ENCODE measurements at places on chromosomes 6 and 20. TPM values are rescaled to one million over a fixed set of nuclear protein-coding genes. Genes with fewer than 3 reads are reported as not detected.

- no peak for DNase-seq
These were observed 114.6 kb upstream of the TCF21 start for GRCh38 chr6:133774356-133774755.

DNA sequence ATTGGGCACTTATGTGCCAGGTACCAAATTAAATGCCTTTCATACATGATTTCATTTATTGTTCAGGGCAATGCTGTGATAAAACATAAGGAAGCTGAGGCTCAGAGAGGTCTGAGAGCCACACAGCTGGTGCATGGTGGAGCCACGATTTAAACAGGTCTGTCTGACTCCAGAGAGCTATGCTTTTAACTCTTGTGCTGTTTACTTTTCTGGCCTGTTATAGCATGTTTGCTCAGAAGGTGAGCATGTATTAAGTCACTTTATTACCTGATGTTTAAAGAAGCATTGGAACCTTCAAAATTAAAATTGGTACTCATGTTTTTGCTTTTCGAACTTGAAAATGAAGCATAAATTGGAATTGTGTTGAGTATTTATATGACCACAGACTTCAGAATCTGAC, 26.8 kb downstream of the MCM8 start:
- DNase-seq: no peak

DNA sequence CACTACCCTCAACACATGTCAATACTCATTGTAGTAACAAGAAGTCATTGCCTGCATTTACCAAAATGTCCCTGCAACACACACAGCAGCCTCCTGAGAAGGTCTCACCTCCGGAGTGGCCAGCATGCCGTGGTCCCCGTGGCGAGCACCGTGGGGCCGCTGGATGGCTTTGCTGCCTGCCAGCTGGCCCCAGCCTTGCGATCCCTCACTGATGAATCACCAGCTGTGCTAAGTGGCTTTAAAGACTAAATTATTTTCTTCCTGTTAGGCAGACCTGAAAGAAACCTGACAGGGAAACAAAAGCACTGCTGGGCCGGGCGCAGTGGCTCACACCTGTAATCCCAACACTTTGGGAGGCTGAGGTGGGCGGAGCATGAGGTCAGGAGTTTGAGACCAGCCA, 306.7 kb downstream of the CDH4 start:
- no peak for DNase-seq

DNA sequence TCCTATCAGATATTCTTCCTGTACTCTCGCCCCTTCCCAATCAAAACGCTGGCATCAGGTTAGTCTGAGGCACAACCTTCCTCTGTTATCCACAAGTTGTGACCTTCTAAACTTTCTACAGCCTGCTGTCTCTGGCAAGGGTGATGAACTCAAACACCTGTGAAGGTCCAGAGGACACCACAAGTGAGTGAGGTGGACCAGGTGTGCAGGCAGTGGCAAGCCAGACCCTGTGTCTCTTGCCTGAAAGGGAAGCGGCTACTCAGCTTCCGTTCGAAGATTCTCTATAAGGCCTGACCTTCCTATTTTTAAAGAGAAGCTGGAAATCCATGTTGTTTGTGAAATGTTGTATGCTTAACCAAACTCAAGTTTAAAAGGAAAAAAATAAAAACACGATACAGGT, 36.8 kb downstream of the GCM1 start:
- DNase-seq: no peak

DNA sequence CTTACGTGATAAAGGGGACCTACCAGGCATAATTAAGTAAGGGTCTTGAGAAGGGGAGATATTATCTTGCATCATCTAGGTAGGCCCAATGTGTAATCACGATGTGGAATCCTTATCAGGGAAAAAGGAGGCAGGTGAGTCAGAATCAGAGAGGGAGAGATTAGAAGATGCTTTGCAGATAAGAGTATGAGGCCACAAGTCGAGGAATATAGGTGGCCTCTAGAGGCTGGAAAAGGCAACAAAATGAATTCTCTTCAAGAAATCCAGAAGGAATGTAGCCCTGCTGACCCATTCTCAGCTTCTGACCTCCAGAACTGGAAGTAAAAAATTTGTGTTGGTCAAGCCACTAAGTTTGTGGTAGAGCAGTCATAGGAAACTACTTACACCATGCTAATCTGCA, 11.0 kb upstream of the ENPP4 start:
- no peak for DNase-seq

DNA sequence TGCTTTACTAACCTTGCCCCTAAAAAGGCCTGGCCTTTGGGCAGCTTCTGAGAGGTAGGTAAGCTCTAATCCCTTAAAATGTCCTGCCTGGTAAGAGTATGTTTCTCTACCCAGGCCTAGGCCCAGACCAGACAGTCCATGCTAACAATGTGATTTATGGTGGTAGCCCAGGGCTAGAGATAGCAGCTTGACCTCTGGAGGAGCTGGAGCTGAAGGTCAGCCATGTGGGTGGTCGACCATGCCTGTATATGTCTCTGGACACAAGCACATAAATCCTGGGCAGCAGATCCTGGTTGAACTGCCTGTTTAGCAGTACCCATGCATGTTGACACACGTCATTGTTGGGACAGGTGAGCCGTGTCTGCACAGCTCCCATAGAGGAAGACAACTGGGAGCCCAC, 62.1 kb upstream of the PHACTR1 start:
- no peak for DNase-seq

The PRRT1 gene
- 1.8 TPM for total RNA-seq

The TINAG gene
- total RNA-seq: not detected

The IL17A gene
- total RNA-seq: not detected

The SLC17A2 gene
- not detected for total RNA-seq
